Sigmoid colon (tissue), 7 donors: ENCODE measurements at places on chromosomes 7 and 10. TPM values are rescaled to one million over a fixed set of nuclear protein-coding genes. Genes with fewer than 3 reads are reported as not detected.

DNA sequence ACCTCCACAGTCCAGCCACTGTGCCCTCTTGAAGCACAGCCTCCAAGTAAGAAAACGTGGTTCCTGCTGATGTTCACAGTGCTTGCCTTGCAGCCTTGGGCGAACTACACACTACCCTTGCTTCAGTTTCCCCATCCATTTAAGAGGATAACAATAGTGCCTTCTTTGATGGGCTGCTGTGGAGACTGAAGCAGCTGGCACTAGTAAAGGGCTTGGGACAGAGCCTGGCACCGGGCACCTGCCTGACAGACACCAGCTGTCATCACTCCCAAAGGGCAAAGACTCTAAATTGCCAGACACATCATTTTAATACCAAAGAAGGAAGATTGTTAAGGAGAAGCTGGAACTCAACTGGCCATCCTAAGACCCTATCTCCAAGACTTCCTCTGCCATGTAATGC lies 3.1 kb upstream of the C10orf90 start:
- H3K27ac ChIP-seq: no peak overlapping the region
- H3K27me3 ChIP-seq: no peaks in the 10 kb centered on the region
- no peaks in the 10 kb centered on the region for H3K4me1 ChIP-seq
- no peak overlapping the region for H3K4me3 ChIP-seq

- H3K4me1 ChIP-seq: peaks cover 62% of the 10 kb centered on the region
- peak overlapping the region; percentile 100 for H3K27ac ChIP-seq
- no peaks in the 10 kb centered on the region for H3K27me3 ChIP-seq
Measured at GRCh38 chr7:76292213-76292573, 10.3 kb upstream of the HSPB1 start.

GRCh38 chr10:13661256-13661655 lies 74.5 kb downstream of the PRPF18 start:
- peaks cover 19% of the 10 kb centered on the region for H3K4me1 ChIP-seq
- peak; percentile 54 for DNase-seq
- peaks cover 30% of the 10 kb centered on the region for H3K36me3 ChIP-seq
- H3K27me3 ChIP-seq: no peaks in the 10 kb centered on the region

ACBD7 gene
- not detected for polyA plus RNA-seq

ADCYAP1R1 gene
- polyA plus RNA-seq: 2.1 TPM
